ENCODE measurements at places on chromosomes 6 and 20.

DNA sequence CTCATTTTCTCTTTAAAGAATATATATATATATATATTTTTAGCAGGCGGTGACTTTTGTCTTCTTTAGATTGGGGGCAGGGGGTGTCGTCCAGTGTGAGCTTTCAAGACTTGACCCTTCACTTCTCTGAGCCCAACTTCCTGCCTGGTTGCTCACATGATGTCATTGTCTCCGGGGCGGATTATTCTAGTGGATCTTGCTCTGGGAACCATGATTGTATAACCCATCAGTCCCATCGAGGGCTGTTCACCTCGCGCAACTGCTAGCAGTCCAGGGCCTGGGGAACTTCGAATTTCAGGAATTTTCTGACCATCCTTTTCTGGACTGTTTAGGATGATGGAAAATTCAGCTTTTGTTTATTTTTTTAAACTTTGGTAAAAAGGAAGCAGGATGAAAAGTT, 1.0 kb downstream of the IGF2R start:
- no peak for DNase-seq

- DNase-seq = no peak
Observed at GRCh38 chr6:169627736-169628607, 73.9 kb downstream of the WDR27 start.

- DNase-seq = no peak
Observed at GRCh38 chr6:35642471-35643161, 46.1 kb downstream of the FKBP5 start.

- no peak for DNase-seq
Observed at GRCh38 chr6:155132617-155133016, 131.2 kb upstream of the CLDN20 start.

DNA sequence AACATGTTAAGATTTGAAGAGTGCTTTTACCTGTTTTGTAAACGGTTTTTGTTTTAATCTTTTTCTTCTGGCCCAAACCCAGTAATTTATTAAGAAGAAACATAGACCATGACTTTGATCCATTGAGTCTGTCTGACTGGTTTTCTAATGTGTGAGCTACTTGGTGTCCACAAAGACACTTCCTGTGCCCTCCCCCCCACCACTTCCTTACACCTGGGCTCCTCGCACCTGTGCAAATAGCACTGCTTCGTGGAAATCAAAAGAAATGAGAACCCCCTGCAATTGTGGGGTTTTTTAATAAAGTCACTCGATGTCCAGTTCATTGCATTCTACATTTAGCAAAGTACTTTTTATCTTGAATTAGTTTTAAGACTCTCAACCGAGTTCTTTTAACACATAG, 65.5 kb downstream of the SMOC2 start:
- no peak for DNase-seq

- DNase-seq = no peak
Observed at GRCh38 chr6:165484178-165484889, 174.9 kb upstream of the C6orf118 start.

DNA sequence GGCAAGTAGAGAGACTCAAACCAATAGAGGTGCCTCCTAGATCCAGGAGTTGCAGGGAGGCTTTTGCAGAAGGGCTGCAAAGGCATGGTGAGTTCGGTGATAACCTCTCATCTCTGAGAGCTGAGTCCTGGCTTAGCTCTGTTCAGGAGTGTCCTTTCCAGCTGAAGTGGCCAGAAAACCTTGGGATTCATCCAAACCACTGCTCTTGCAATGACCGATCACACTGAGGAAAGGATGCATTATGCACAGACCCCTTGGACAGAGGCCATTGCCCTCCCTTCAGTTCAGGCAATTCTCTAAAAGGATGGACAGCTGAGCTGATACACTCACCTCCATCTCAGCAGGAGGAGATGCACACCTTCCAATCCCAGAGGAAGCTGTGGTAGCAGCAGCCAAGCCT, 158.8 kb upstream of the ENPP5 start:
- DNase-seq = no peak

DNA sequence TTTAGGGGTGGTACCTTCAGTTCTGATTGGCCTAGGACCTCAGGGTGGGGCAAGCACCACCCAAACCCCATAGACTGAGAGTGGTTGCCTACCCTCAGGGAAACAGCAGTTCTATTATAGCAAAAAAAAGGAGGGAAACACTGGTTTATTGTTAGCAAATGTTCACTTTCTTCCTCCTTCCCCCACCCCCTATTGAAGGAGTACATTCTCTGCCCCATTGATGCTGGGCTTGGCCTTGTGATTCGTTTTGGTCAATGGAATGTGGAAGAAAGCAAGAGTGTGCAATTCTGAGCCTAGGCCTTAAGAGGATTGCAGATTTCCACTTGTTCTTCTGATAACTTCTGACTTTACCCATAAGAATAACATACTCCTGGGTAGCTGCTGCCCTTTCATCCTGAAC, 255.8 kb downstream of the NFATC2 start:
- no peak for DNase-seq

GRCh38 chr6:163320402-163320801, 94.1 kb upstream of the QKI start:
- DNase-seq = no peak

GRCh38 chr6:21679761-21680265, 86.3 kb downstream of the SOX4 start:
- DNase-seq = no peak

- DNase-seq = no peak
Observed at GRCh38 chr20:56861590-56861989, 232.5 kb downstream of the TFAP2C start.

DNA sequence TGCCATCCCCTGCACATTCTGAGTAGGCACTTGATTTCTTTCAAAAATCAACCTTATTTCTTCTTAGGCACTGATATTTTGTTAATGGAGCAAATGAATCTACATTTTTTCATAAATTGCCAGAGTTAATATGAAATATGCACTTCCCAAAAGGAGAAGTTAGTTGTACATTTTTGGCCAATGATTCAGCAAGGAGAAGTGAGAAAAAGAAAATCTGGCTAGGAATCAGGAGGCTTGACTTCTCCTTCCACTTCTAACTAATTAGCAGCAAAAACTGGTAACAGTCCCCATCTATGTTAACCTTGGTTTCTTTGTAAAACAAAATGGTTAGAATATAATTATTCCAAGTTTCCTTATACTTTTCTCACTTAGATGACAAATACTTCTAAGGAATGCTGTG, 7.0 kb upstream of the DSE start:
- no peak for DNase-seq

- DNase-seq = no peak
Observed at GRCh38 chr6:25715794-25716193, 38.7 kb upstream of the SLC17A4 start.

DNA sequence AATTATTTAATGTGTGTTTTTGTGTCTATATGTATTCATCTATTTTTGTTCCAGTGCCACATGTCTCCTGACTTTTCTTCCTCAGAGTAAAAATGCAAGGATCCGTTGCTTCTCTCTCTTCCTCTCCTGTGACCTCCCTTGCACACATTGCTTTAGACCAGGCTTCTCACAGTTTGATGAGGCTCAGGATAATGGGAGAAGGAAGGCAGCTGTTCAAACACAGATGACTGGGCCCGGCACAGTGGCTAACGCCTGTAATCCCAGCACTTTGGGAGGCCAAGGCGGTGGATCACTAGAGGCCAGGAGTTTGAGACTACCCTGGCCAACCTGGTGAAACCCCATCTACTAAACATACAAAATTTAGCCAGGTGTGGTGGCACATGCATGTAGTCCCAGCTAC, 241.9 kb downstream of the SAMD5 start:
- no peak for DNase-seq

DNA sequence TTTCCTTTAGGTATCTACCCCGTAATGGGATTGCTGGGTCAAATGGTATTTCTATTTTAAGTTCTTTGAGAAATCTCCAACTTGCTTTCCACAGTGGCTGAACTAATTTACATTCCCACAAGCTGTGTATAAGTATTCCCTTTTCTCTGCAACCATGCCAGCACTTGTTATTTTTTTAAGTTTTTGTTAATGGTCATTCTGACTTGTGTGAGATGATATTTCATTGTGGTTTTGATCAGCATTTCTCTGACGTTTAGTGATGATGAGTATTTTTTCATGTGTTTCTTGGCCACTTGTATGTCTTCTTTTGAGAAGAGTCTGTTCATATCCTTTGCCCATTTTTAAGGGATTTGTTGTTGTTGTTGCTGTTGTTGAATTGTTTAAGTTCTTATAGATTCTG, 871.1 kb downstream of the KIF16B start:
- no peak for DNase-seq

DNA sequence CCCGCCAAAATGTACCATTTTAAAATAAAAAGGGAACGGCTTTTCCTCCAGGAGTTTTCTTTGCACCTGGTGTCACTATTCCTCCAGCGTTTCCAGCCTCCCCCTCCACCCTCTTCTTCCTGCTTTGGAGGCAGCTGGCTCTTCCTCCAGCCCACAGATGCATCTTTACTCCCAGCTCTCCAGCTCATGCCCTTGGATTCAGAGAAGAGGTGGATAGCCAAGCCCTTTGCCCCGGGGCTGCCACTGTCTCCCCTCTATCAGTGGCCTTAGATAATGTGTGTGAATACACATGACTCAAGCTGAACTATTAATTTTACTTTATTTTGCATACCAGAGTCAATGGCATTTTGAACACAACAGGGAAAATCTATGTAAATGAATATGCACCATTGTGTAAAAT, 15.3 kb upstream of the CDH4 start:
- DNase-seq = no peak

DNA sequence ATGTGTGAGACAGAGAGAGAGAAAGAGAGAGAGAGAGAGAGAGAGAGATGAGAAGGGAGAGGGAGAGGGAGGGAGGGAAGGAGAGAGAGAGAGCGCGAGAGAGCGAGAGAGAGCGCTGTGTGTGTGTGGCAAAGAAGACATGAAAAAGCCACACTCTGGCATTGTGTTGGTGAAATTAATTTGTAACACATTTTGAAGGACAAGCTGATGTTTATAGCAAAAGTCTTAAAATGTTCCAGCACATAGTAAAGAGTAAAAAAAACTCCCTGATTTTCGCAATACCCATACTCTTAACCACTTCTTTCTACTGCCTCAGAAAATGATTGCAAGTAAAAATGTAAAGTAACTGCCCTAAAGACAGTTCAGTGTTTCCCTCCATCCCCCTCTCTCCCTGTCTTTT, 56.7 kb downstream of the SLC22A1 start:
- no peak for DNase-seq

DNA sequence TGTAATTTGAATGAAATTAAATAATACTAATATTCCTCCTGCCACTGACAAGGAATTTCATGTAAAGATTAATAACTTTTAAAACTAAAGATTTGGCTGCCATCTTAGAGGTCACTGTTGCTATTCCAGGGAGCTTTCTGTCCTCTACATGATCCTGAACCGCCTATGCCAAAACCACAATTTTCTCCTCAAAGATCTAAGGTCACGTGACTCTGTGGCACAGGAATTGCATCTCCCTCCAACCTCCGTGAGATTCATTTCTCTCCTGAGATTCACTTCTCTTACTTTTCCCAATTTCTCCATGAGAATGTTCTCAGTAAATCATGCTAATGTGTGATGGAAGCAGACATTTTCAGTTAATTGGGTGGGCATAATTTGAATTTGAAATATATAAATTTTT, 379.6 kb upstream of the TSHZ2 start:
- DNase-seq = no peak

DNA sequence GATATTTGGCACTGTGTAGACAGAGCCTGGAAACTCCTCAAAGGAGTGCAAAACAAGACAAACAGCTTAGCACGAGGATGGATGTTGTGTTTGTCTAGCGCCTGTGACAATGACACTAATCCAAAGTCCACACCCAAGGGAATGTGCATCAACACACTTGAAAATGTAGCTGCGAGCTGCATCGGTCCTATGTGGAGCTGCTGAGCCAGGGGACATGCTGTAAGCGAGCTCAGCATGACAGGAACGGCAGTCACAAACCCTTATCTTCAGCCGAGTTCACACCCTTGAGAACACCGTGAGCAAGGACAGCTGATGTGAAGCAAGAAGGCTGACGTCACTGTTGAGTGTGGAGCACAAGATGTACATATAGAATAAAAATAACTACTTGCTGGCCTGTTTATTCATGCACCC, 684.3 kb downstream of the QKI start:
- no peak for DNase-seq

DNA sequence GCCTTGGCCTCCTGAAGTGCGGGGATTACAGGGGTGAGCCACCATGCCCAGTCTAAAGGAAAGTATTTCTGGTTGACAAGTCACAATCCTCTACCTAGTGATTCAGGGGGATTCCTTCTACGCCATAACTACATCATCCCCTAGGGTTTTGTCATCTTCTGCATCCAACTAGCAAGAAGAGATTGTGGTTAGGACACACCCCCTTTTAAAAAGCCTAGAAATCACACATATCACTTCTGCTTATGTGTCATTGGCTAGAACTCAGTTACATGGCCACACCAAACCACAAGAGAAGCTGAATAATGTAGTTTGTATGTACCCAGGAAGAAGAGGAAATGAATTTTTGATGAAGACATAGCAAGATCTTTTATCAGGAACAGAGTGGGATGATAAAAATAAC, 14.7 kb upstream of the CHD6 start:
- no peak for DNase-seq

DNA sequence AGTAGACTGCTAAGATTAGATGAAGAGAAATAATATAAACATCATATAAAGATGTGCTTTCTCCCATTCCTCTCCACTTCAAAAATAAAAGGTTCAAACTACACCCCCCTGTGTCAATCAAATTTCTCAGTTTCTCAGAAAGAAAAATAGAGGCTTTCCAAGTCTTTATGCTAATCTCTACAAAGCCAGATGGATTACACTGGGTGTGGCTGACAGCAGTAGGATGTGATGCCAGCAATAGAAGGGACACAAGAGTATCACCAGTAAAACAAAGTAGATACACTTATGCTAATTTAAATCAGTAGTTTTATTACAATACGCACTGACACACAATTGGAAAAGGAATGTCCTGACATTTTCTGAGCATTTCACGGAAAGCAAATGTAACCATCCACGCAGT, 353.4 kb downstream of the RNGTT start:
- DNase-seq = no peak

DNA sequence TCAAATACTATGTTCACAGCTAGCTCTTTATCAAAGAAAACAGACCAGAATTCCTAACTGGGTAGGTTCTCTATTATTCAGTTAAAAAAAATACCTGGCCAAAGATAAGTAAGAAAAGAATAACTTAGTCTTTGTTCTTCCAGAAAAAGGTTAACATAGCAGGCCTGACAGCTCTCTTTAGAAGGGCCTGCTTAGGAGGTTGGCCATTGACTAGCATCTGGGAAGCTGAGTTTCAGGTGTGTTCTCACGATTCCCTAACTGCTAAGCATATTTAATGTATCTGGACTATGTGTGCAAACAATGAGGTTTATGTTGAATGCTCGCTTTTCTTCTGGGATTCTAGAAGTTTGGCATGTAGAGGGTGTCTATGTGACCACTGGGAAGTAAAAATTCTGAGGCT, 618.9 kb downstream of the HACE1 start:
- no peak for DNase-seq

GRCh38 chr6:38131527-38131965, 312.0 kb downstream of the ZFAND3 start:
- no peak for DNase-seq

Data from occipital lobe (tissue), 3 donors.